IPS DF 19.7 (cell line): ENCODE measurements at places on chromosomes 5 and 9.

GRCh38 chr5:177339107-177339638 is 12.3 kb downstream of the LMAN2 start:
- DNase-seq, result no peak

DNA sequence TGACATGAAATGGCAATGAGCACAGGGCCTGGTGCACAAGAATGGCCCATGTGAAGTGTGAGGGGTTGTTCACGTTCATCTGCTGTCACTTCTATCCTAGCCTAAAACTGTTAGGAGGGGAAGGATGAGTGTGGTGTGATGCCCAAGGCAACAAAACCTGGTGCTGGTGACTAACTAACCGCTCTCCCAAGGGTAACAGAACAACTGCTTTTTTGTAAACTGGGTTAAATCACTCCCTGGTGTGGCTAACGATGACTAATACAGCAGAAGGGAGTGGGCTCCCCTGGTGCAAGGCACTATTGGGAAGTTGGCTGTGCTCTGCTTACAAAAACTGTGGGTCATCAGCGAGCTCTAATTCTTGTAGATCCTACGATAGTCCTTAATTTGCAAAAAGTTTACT is 103.2 kb upstream of the VCAN start:
- DNase-seq, result no peak

- no peak for DNase-seq
Measured at GRCh38 chr9:137611623-137612609, 6.4 kb downstream of the ARRDC1 start.

GRCh38 chr5:139138809-139139208 is 59.4 kb downstream of the SIL1 start:
- DNase-seq, result no peak

GRCh38 chr9:133125941-133126696 is 5.1 kb upstream of the RALGDS start:
- no peak for DNase-seq

GRCh38 chr5:73764586-73764985 is 138.6 kb downstream of the ARHGEF28 start:
- DNase-seq, result no peak

- DNase-seq, result no peak
Measured at GRCh38 chr5:130104895-130105688, 200.8 kb downstream of the CHSY3 start.

DNA sequence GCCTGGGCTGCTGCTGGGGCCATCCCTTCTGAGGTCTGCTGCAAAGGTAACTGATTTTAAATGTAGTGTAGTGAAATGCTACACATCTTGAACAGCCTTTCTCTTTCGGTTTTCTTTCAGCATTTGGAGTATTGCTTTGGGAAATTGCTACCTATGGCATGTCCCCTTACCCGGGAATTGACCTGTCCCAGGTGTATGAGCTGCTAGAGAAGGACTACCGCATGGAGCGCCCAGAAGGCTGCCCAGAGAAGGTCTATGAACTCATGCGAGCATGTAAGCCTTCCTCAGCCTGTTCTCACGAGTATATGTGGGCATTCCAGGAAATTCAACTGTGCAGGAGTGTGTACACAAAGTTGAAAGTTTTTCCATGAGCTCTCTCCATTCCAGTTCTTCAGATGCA is 18.3 kb downstream of the QRFP start:
- DNase-seq, result no peak

- no peak for DNase-seq
Measured at GRCh38 chr5:132023258-132024116, 12.0 kb upstream of the ACSL6 start.

DNA sequence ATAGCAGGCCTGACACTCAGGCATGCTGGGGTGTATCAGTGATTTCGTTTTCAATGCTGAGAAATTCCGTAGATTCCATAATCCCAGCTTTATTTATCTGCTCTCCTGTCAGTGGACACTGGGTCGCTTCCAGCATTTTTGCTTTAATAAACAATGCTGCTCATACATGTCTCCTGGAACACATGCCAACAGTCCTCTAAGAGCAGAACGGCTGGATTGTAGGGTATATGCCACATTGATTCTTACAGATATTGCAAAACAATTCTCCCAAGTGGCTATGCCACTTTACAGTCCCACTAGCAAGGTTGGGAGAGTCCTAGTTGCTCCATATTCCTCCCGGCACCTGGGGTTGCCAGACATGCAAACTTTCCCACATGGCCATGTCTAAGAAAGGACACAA is 81.9 kb downstream of the RAPGEF1 start:
- no peak for DNase-seq

- DNase-seq, result no peak
Measured at GRCh38 chr5:132812781-132813598, at the start of gene SOWAHA. TSS of gene SOWAHA (plus strand) at chr5:132813302. CDS start at chr5:132813622, 320 bp downstream.

- DNase-seq, result no peak
Measured at GRCh38 chr9:84781458-84781857, 111.9 kb downstream of the NTRK2 start.

DNA sequence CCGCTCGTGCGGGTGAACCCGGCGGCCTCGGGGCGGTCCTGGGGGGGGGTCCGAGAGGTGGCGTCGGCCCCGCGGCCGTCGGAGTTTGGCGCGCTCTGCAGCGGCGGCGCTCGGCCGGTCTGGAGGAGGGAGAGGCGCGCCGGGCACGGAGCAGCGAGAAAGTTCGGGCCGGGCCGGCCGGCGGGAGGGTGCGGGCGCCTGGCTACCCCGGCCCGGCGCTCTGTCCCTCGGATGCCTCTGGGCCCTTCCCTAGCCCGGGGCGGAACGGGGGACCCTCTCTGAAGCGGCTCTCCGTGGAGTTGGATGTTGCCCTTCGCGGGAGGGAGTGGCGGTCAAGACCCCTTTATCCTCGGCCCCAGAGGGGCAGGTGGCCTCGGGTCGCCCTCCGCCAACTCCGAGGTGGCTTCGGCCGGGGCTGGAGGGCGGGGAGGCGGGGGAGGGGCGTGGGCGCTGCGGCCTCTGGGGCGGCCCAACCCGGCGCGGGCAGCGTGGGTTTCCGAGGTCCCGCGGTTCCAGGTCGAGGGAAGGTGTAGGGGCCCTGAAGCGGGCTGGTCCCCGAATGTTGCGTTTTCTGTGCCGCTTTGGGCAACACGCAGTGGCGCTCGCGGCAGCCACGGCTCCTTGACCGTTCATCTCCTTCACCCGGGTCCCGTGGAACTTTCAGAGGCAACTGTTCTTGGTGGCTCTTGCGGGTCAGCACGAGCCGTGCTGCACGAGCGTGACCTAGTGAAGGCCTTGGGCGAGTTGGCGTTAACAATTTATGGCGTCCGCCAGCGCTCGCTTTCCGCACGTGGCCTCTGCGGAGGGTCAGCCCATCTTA is 290.5 kb downstream of the DOCK8 start:
- no peak for DNase-seq

DNA sequence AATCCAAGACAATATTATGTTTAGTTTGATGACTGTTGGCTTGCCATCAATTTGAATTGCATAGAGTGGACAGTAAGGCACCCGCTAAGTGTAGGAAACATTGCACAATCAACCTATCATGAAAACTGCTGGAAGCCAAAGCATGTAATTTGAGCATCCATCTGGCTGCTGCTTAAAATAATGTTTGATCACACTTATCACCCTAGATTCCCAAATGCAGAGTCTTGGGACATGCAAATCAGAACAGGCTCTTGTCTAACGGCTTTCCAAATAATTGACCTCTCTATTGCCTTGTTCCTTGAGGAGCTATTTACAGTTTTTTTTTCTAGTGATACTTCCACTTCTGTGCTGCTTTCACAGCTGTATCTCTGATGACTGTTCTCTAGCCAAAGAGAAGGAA is 342.1 kb downstream of the PRR16 start:
- DNase-seq, result no peak

DNA sequence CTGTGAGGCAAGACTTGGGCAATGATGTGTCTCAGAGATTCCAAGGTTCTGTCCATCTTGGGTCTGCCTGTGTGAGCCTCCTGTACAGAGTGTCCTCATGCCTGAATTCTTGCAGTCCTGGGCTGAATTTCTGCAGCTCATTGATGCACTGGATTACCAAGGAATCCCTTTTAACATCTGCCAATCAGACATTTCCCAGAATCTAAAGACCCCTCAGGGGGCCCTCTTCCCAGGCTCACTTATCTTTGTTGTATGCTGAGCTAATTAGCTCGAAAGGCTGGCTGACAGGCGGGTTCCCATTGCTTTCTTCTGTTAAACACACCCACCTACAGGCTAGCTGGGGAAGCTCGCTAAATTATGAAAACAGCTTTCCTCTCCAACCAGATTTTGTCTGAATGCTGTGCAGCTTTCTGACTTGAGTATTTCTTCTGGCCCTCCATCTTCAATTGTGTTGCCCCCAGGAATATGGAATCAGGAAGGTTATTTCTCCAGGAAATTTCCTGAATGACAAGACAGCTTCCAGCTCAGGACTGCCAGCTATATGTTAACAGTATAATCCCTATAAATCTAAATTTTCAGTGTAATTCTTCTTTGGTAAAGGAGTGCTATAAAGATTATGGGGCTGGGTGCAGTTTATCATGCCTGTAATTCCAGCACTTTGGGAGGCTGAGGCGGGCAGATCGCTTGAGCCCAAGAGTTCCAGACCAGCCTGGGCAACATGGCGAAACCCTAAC is at the start of gene LIX1:
Gene LIX1 (minus strand): TSS at position 91 of the 734 bp plus-strand sequence. CDS start 35 bp downstream, at position 56.
- DNase-seq, result peak; percentile 35
